ENCODE measurements at places on chromosomes 3 and 15.

GRCh38 chr3:129317848-129318247 is 39.2 kb downstream of the HMCES start:
- DNase-seq = no peak

GRCh38 chr3:56868706-56869105 is 67.0 kb upstream of the ARHGEF3 start:
- DNase-seq = no peak

- no peak for DNase-seq
Observed at GRCh38 chr3:39097716-39098472, 9.5 kb downstream of the GORASP1 start.

DNA sequence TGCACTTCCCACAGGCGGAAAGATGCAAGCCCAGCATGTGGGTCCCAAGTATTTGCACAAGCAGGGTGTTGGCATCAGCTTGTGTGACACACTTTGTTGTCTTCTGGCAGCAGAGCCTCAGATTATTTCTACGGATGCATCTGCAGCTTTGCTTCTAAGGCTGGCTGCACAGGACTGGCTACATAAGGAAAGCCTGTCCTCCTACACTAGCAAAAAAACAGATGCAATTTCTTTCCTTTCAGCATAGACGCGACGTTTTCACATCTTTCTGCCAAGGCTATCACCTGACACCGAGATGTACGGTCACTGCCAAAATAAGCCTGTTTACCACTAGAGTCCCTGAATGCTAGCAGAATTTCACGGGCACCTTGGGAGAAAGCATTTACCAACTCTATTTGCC is 13.5 kb downstream of the MRPS11 start:
- no peak for DNase-seq

DNA sequence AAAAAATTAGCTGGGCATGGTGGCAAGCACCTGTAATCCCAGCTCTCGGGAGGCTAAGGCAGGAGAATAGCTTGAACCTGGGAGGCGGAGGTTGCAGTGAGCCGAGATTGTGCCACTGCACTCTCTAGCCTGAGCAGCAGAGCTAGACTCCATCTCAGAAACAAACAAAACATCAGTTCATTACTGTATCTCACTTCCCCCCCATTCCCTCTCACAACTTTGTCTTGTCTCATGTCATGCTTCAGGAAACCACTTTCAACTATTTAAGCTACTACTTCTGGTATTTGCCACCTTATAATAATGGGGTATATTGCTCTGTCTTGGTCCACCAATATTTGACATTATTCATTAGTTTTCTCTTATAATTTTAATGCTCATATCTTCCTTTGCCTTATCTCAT is 26.2 kb downstream of the PIK3CA start:
- DNase-seq = no peak

DNA sequence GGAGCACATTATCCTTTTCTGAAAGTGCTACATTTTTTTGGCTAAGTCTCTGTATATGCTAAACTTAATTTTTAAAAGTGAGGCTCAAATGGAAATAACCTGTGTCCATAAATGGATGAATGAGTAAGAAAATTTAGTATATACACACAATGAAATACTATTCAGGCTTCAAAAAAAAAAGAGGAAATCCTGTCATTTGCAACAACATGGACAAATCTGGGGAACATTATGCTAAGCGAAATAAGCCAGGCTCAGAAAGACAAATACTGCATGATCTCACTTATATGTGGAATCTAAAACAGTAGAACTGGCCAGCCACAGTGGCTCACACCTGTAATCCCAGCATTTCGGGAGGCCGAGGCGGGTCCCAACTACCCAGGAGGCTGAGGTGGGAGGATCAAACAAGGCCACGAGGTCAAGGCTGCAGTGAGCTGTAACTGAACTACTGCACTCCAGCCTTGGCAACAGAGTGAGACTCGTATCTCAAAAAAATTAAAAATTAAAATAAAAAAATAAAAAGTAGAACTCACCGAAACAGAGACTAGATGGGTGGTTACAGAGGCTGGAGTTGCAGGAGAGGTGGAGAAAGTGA is 25.8 kb downstream of the CCDC12 start:
- DNase-seq = no peak

Data from activated CD8-positive, alpha-beta memory T cell treated with anti-CD3 and anti-CD28 coated beads for 4 hours (primary cell).